GM12892 (cell line): ENCODE measurements at places on chromosomes 6 and 20.

DNA sequence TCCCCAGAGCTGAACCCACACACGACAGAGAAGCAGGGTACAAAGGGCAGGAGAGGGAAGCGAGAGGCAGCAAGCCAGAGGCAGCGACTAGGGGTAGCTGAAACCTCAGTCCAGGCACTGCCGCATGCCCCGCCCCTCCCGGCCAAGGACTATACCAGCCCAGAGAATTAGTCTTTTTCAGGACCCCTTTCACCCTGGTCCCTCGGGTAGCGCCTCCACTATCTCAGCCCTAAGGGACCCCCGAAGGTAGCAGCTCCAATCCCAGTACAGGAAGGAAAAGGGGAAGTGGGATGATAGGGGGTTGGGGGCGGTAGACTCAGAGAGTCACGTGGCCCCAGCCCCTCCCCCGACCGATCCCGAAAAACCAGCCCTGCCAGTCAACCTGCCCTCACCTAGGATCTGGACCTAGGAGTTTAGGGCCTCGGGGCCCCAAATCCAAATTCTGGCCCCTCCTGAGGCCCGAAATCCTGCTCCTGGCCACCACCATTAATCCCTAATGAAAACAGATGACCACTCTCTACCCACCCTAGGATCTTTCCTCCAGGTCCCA is 1.3 kb downstream of the RGL2 start:
- DNase-seq: peak; percentile 57

DNA sequence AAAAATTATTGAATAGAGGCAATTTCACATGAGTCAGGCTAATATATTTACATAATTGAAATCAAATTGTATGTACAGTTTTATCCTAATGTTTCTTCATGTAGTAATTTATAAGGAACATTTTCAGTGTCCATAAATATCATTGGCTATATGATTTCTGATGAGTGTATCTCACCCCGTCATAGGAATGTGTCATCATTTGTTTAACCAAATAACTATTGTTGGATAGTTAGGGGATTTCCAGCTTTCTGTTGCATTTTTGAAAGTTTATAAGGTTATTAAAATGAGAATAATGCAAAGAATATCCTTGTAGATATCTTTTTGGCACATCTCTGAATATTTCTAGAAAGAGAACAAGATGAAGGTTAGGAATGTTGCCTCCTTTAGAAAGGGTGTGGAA is 39.0 kb downstream of the SYTL3 start:
- DNase-seq: no peak

DNA sequence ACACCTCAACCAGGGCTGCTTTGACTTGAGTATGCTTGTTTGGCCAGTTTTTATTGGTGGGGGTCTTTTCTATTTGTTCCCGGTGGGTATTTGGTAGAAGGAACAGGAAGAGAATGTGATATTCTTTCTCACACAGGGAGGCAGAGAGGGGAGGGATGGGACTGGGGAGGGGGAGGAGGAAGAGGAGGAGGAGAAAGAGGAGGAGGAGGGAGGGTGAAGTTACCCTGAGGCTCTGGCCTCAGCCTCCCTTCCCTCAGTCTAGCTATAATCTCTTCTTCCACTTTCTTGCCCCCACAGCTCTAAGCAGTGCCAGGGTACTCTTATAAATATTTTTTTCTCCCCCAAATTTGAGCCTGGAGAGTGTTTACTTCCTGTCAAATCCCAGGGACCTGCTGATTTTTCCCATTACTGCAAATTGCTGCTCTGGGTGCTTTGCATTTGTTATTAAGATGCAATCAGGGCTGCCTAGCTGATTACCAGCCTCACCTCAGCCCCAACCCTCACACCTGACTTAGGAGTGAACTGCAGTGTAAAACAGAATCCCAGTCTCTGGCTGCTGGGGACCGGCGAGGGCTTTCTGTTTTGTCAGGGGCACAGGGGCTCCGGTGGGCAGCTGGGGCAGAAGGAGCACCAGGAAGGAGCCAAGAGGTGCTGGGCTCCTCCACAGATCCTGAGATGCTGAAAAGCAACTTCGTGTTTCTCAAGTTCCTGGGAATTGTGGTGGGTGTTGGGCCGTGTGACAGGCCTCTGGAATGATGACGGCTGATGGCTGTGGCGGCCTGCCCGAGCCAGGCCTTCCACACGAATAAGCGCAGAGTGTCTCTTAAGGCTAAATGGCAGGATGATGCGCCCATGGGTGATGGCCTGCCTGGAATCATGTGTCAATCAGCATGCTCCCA is 141.4 kb downstream of the CD83 start:
- DNase-seq: no peak

- DNase-seq: no peak
Observed at GRCh38 chr20:4195499-4195898, 180.1 kb upstream of the RNF24 start.

- DNase-seq: no peak
Observed at GRCh38 chr6:108002365-108003221, 44.6 kb upstream of the SEC63 start.

DNA sequence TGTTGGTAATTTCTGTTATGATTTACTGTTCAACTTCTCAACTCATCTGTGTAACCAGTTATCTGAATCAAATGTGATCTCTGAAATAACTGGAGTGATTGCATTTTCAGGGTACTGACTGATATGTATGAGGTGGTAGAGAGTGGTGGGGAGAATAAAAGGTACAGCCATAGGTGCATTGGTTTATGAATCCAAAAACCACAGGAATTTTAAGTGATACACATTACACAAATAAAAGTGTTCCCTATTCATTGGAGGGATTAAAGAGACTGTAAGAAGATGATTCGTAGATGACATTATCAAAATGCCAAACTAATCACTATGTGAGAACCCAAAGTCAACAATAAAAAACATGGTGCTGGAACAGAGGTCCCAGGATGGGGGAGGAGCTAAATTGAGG is 158.7 kb upstream of the RSPO3 start:
- DNase-seq: no peak

DNA sequence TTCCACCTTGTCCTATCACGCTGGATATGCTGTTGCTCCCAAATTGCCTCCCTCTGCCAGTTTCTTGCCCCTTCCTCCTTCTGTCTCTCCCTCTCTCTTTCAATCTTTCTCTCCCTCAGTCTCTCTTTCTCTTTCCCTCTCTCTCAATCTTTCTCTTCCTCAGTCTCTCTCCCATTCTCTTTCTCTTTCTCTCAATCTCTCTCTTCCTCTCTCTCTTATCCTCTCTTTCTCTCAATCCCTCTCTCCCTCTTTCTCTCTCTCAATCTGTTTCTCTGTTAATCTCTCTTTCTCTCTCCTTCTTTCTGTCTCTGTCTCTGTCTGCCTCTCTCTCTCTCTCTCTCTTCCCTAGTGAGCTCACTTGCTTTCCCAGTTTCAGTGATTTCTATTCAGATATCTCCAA is 245.8 kb downstream of the ESR1 start:
- no peak for DNase-seq

GRCh38 chr20:7361321-7361720 is 578.9 kb downstream of the HAO1 start:
- no peak for DNase-seq

DNA sequence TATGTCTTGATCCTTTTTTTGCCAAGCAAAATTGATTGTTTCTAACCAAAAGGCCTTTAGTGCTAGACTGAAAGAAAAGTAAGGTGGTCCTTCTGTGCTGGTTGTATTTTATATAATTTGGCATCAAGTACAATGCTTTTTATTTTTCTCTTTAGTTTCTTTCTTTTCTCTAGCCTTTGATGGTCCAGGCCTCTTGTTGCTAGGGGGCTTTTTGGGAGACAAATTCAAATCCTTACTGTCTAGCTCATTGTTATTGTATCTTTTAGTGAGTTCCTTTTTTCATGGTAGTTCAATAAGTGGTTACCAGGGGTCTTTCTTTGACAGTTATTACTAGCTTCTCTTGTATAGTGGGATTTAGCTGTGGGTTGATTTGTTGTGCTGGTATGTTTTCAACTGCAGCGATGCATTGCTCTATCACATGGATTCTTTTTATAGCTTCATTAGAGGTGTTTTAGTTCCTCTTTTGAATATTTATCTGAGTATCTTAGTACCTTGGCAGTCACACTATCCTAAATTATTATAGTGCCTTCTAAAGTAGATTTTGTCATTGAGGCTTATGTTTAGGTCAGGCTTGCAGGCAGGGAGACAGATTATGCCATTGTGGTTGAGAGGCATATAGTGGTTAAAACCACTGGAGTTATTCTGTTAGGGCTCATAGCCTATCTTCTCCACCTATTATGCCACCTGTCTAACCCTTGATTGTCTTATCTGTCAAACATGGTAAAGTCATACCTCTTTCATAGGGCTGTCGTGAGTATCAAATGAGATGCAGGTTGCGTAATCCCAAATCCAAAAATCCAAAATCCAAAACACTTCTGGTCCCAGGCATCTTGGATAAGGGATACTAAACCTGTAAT is 49.5 kb downstream of the KCNS1 start:
- no peak for DNase-seq

- no peak for DNase-seq
Observed at GRCh38 chr6:55131616-55132015, 42.7 kb upstream of the HCRTR2 start.

- peak; percentile 48 for DNase-seq
Observed at GRCh38 chr6:111483736-111484632, 966 bp upstream of the REV3L start.

- no peak for DNase-seq
Observed at GRCh38 chr6:37135835-37136694, 33.9 kb upstream of the PIM1 start.

GRCh38 chr20:4929686-4930397 is 71.5 kb downstream of the SLC23A2 start:
- no peak for DNase-seq

- no peak for DNase-seq
Observed at GRCh38 chr6:21357262-21357661, 236.3 kb upstream of the SOX4 start.

- no peak for DNase-seq
Observed at GRCh38 chr6:31836047-31836473, 8.5 kb downstream of the HSPA1B start.

DNA sequence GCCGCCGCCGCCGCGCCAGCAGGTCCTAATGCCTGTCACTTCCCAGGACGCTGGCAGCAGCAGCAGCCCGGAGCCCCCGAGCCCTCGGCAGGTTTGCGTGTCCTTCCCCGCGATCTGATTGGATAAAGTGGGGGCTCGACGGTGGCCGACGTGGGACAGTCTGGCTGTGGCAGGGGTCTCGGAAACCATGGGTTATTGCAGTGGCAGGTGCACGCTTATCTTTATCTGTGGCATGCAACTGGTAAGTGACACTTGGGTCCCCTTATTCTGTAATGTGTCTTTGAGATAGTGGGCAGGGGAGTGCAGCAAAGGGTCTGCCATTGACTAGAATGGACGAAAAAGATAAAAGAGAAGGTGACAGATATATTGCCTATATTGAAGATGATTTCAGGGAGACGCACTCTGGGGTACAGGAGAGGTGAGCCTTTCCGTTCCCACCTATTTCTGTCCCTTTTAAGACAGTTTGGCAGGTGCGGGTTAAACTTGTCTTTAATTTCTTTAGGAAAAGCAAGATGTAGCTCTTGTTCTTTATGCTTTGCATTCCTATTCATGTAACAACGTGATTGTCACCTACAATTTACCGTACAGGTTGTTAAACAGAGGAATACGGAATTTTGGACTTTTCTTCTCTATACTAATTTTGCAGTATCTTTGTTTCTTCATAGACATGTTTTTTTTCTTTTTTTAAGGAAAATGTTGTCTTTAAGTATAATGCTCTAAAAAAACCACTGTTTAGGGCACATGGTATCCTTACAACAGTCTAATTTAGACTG is 535 bp downstream of the NKAIN2 start:
- peak; percentile 1 for DNase-seq

- DNase-seq: no peak
Observed at GRCh38 chr20:7313047-7313446, 545.6 kb downstream of the BMP2 start.

GRCh38 chr6:158703837-158704822 is 54.3 kb downstream of the SYTL3 start:
- DNase-seq: peak; percentile 90

DNA sequence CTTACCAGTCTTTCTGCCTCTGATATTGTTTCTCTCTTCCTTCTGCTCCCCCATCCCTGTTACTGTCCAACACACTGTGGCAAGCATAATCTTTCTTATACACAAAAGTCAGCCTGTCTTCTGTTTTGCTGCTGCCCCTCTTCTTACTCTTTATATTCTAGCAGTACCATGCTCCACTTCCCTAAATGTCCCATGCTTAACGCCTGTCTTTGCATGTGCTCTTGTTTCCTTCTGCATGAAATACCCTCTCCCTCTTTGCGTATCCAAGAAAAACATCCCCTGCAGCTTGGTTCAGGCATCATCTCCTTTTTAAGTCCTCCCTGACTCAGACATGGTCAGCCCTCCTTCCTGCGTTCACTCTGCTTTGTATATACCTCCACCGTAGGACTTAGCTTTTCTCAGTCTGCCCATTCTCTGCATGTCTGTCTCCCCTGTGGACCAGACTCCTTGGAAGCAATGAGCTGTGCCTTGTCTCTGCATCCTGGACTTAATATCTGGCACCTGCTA is 103.9 kb downstream of the CTNNBL1 start:
- no peak for DNase-seq

DNA sequence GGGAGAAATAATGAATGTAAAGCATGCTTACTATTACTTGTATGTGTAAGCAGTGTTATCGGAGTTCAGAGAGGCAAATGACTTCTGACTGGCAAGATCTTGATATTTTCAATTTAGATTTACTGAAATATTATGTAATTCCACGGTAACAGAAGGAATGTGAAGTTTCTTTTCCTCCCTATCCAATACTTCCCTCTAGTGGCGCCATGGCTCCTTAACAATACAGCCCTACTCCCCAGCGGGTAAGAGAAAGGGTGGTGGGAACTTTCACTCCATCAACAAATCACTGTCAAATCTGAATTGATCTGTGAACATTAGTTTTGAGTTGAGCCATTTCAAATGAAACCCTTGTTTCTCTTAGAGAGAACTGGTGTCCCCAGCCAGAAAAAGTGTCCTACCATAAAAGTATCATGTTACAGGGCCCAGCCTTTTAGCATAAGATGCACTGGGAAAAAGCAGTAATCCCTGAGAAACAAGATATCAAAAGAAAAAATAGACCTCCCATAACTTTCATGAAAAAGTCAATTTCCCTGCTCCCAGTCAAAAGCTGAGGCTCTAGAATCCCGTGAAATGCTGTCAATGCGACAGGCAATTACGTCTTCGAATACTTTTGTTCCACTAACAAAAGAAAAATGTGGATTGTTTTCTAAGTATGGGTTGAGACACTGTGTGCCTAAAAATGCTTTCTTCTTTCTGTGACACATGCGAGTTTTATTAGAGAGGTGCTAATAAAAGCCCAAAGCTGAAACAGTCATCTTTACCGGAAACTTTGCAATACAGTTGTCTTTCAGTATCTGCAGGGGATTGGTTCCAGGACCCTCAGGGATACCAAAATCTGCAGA is 12.9 kb downstream of the COX7A2 start:
- no peak for DNase-seq
